ENCODE measurements at places on chromosomes 7 and 10.

DNA sequence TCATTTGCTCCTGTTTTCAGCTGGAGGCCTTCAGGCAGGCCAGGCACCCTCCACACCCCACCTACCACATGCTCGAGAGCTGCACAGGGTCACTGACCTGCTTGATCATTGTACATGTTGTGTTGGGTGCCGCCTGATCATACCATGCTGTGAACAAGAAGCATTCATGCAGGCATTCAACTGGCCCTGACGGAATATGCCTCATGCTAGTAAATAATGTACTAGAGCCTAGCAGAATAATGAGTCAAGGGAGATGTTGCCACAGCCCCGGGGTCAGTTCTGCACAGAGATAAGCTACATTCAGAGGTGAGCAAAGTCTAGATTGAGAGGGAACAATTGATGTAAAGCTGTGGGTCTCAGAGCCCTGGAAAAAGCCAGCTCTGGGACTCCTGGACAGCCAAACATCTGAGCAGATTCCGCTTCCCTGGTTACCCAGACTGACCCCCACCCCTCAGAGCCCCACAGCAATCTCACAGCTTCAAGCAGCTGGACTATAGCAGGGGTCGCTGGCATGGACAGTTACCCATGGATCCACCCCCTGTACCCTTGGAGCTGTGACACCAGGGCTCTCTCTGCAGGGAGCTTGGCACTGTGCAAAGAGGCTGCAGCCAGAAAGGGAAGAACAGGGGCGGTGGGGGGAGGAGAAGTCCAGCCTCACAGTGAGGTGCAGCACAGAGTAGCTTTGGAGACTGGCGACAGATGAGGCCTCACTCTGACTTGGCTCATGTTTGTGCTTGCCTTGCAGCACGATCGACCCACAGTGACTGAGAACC is 86.6 kb downstream of the FRMPD2 start:
- no peak for DNase-seq

DNA sequence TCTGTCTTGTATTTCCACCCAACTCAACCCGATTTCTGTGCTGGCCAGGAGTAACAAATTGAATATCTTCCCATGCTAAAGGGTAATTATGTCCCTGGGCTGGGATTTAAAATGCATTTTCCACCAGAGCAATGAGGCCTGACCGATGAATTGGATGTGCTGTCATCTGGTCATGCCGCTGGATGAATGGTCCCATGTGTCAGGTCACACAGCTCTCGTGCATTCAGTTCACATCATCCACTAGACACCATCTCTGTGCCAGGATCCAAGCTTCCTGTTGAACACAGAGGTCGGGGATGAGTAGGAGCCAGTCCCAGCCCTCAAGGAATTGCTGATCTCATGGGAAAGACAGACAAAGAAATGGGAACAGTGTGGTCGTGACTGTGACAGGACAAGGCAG is 200.8 kb downstream of the ADRA2A start:
- no peak for DNase-seq

DNA sequence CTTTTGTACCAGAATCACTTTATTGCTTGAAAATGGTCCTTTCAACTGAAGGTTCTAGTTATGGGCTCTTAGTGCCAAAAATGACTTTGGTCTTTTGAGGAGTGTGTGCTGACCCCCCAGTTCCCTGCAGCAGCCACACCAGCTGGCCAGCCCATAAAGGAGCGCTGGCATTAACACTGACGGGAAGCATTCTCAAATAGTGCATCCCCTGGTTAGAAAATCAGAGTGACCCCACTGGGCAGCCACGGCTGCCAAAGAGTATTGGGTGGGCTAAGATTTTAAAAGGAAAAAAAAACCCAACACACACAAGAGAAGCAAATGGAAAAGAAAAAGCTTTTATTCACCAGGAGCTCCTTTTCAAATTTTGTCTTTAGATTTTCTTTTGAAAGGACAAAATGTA is 199.8 kb downstream of the CELF2 start:
- no peak for DNase-seq

DNA sequence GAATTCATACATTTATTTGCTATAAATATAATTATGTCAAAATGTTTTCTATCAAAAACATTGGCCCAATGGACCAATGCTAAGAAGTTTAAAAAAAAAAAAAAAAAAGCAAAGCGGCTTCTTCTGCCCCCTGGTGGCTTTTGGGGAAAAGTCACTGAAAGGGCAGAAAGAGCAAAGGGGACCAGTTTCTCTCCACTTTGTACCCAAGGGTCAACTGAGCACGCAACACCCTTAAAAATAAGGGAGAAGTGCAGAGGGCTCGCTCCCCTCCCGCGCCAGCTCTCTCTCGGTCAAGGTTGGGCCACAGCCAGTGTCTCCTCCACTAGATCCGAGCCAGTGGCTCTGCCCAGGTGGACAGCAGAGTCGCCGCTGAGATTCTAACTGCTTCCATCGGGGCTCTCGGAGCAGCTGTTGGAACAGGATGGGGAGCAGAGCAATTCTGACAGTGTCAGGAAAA is 136.4 kb upstream of the FGFR2 start:
- DNase-seq = no peak

- DNase-seq = no peak
Measured at GRCh38 chr7:143848192-143848591, 53.8 kb downstream of the TCAF1 start.

DNA sequence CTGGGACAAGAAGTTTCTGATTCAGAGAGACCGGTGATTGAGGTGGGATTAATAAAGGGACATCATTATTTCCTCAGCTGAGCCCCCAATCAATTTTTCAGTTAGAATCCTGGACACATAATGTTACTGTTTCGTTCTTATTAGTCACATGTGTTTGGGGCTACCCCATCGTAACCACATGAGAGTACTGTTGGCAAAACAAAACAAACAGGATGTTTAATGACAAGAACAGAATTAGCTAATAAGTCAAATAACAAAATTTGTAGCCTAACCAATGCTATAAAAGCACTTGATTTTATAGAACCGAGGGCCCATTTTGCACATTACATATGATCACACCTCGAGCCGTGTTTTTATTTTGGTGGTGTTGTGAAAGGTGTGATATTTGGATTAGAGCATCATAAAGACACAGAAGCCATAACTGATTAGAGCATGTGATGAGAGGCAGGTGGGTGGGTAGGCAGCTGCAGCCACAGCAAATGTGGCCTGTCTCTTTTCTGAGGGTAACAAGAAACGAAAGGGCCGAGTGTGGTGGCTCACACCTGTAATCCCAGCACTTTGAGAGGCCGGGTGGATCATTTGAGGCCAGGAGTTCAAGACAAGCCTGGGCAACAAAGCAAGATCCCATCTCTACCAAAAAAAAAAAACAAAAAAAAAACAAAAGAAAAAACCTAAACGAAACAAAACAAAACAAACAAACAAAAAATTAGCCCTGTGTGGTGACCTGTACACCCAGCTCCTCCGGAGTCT is 1.8 kb upstream of the VWC2 start:
- DNase-seq = no peak

- no peak for DNase-seq
Measured at GRCh38 chr7:99305473-99306260, 20.0 kb upstream of the ARPC1A start.

- no peak for DNase-seq
Measured at GRCh38 chr7:44401692-44402091, 76.3 kb upstream of the CAMK2B start.

- DNase-seq = no peak
Measured at GRCh38 chr10:133157662-133158436, 2.2 kb upstream of the KNDC1 start.

DNA sequence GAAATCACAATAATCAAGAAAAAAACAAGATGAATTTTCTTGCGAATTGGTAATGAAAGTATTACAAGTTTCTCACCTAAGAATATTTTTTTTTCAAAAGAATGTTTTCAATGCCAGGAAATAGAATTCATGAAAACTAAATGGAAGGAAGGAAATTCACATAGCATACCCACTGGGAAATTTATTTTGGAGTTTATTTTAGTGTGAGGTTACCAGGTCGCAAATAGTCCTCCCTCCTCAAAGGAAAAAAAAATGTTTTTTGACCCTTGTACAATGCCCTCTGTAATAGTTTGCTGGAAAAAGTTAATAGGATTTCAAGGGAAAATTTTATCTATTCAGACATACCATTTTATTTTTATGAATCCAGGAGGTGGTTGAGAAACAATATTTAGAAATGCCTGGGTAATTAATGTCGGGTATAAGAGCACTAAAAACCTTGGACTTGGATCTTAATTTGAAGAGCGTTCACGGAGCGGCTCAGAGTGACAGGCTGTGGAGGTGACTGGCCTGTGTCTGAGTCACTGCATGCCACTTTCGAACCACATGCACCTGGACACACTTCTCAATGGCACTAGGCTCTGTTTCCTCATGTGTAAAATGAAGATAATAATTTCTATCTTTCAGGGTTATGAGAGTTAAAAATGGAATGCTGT is 28.2 kb downstream of the CUBN start:
- DNase-seq = no peak

- DNase-seq = no peak
Measured at GRCh38 chr10:126937026-126937425, 31.8 kb downstream of the DOCK1 start.

GRCh38 chr7:45177801-45178200 is 20.2 kb downstream of the RAMP3 start:
- no peak for DNase-seq

Data from cortex of kidney (tissue), 1 donor.